ENCODE measurements at places on chromosomes 11 and 22.

DNA sequence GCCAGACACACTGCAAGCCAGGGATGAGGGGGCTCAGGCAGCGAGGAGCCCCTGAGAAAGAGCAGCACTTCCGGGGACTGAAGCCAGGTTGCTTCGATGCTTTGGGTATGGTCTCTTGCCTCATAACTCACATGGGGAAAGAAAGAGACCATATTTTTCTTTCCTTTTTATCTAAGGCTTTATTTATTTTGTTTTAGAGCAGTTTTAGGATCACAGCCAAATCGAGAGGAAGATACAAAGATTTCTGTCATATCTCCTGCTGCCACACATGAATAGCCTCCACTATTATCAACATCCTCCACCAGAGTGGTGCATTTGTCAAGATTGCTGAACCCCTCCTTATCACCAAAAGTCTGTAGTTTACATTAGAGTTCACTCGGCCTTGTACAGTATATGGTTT, 24.3 kb upstream of the ADSL start:
- DNase-seq, result no peak

DNA sequence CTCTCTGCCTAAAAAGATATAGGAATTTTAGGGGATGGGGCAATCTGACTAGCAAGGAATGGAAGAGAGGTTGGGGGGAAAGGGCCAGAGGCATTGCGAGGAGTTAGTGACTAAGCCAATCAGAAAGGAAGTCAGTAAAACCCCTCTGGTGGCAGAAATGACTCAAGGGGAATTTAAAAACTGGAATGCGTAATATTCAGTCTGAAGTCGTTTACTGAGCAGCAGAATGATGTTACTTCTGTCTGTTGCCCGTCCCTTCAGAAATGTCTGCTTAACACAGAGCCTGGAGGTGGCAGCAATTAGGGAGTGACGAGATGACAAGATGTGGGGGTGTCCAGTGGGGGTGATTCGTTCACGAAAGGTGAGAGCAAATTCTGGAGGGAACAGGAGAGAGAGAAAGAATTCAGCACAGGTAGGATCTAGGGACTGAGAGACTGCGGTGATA, 107.7 kb upstream of the CLMP start:
- peak; percentile 85 for DNase-seq

GRCh38 chr11:109859045-109859724, 234.0 kb upstream of the ZC3H12C start:
- DNase-seq, result peak; percentile 55

DNA sequence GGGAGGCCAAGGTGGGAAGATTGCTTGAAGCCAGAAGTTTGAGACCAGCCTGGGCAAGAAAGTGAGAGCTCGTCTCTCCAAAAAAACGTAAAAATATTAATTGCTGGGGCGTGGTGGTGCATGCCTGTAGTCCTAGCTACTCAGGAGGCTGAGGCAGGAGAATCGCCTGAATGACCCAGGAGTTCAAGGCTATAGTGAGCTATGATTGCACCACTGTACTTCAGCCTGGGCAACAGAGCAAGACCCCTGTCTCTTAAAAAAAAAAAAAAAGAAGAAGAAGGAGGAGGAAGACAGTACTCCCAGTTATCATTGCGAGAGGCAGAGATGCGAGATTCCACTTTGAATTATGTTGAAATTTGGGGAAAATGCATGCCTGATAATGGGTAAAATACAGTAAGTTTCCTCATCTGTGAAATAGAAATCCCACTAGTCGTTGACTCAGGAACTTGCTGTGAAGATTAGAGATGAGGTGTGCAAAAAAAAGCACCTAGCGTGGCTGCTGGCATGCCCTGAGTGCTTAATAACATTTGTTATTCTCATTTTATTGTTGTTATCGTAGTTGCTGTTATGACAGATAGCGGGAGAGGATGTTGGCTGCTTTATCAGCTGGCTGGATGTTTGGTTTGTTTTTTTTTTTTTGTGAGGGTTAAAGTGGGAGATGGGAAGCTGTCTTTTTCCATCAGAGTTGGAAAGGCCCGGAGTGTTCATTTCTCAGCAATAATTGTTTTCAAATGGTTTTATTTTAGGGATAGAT, 33.4 kb downstream of the BCR start:
- no peak for DNase-seq

GRCh38 chr22:39723899-39724351, 153.4 kb downstream of the CACNA1I start:
- DNase-seq, result no peak

- DNase-seq, result no peak
Observed at GRCh38 chr11:110196884-110197420, 99.5 kb downstream of the RDX start.

GRCh38 chr22:43253839-43254238, 66.9 kb upstream of the TTLL12 start:
- no peak for DNase-seq

DNA sequence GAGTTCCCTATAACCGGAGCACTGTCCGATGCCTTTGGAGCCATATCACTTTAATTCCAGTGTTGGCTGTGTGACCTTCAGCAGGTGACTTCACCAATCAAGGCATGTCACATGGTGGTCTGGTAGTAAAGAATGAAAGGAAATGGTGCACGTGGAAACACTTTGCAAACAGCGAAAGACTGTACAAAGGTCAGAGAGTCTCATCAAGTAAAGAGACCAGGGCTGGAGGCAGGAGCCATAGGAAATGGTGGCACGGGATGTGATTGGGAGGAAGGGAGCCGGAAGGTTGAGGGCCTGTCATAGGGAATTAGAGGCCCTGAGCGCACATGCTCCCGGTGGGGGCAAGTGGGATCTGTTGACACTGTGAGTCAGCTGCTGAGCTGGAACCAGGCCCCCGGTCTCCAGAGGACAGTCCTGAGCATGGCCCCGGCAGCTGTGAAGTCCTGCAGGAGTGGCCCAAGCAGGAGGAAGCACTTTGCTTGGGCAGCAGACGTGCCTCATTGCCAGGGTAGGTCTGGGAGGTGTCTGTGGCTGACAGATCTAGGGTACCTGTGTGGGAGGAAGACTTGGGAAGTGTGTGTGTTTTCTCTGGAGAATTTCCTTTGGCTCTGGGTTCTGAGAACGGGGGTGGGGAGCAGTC, 2.0 kb downstream of the DAGLA start:
- DNase-seq, result no peak

GRCh38 chr11:67054836-67055523, 1.7 kb upstream of the RHOD start:
- DNase-seq, result peak; percentile 67
